ENCODE measurements at places on chromosomes 6 and 20.
A peak's percentile ranks its signal among the peaks of the same experiment; 100 is the strongest.

DNA sequence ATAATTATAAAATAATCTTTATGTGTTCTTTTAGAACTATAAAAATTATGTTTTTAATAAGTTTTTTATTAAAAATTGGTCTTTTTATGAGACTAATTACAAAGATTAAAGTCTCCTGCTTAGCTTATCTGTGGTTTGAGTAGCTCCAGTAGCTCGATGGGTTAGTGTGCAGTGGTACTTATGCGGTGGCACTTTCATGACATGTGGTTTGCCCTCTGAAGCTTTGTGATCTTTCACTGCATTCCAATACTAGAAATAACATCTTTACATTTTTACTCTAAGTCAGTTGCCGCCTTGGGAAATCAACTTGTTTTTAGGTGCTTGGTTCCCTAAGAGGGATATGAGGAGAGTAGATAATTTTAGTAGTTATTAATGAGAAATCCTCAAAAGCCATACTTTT, 699.5 kb upstream of the FLRT3 start:
- DNase-seq: no peak

DNA sequence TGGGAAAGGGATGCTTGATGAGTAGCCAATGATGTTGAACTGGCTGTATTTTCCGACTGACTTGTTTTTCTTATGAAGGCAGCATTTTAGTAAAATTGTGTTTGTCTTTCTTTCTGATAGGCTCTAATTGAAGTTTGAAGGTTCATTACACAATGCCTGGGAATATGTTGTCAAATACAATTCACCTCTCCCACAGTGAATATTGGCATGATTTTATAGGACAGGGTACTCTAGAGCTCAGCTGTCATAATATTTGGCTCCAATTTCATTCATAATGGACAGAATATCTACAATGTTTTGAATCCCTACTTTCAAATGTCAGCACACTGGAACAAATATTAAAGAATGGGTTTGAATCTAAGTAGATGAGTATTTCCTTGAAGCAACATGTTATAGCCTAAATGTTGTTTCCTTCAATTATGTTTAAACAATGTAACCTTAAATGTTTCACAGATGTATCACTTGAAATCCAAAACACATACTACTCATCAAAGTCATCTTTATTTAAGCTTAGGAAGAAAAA, 81.4 kb downstream of the LAMA2 start:
- no peak for DNase-seq

GRCh38 chr6:105739764-105740163, 336.9 kb upstream of the PREP start:
- DNase-seq: no peak

DNA sequence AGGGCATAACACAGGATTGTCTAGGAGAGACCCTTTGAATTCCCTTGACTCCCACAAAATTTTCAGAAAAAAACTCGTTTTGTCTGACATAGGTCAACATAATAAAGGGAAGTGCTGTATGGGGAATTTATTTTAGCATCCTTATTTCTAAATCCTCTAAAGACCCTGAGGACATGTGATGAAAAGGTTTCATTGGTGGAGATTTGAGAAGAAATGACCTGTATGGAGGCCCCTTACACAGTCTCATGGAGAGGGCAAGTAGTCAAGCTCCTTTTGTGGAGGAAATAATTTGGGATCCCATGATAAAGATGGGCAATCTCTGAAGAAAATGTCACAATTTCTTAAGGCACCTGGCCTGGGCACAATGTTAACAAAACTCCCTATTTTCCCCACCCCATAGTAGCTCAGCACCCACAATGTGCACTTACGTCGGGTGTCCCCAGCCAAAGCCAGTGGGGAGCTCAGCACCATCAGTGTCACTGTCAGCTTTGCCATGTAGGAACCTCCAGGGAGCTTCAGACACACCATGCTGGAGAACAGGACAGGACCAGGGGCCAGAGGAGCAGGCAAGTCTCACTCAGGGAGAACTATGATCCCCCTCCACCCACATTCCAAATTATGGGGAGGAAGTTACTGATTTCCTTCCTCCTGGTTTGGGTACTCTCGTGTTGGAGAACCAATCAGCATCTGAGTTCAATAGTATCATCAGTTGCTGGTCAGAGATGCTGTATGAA, at the start of gene HLA-DRB5:
Gene HLA-DRB5, minus strand, starts transcription at position 591 of the 734 bp plus-strand sequence. Its CDS starts 63 bp downstream, at position 528.
- DNase-seq: no peak

DNA sequence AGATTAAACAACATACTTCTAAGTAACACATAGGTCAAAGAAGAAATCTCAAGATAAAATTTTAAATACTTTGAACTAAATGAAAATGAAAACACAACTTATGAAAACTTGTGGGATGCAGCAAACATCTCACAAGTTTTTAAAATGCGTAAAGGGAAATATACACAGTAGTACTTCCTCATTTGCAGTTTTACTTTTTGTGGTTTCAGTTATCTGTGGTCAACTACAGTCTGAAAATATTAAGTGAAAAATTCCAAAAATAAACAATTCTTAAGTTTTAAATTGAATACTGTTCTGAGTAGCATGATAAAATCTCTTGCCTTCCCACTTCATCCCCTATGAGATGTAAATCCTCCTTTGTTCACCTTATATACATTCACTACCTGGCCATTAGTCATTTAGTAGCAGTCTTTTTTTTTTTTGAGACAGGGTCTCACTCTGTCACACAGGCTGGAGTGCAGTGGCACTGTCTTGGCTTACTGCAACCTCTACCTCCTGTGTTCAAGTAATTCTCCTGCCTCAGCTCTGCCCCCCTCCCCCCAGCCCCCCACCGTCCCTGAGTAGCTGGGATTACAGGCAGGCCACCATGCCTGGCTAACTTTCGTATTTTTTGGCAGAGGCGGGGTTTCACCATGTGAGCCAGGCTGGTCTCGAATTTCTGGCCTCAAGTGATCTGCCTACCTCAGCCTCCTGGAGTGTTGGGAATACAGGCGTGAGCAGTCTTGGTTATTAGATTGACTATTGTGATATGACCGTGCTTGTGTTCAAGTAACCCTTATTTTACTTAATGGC, 154.6 kb upstream of the AHI1 start:
- no peak for DNase-seq

DNA sequence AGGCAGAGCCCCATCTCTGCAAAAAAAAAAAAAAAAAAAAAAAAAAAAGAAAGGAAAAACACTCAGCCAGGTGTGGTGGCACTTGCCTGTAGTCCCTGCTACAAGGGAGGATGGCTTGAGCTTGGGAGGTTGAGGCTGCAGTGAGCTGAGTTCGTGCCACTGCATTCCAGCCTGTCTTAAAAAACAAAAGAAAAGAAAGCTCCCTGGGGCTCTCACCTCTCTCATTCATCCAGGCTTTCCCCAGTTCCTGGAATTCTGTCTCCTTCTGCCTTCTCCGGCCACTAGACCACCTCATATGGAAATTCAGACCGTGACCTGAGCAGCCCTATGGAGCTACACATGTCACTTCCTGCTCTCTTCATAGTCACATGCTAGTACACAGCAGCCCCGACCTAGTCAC, 101.1 kb upstream of the TAB2 start:
- no peak for DNase-seq

DNA sequence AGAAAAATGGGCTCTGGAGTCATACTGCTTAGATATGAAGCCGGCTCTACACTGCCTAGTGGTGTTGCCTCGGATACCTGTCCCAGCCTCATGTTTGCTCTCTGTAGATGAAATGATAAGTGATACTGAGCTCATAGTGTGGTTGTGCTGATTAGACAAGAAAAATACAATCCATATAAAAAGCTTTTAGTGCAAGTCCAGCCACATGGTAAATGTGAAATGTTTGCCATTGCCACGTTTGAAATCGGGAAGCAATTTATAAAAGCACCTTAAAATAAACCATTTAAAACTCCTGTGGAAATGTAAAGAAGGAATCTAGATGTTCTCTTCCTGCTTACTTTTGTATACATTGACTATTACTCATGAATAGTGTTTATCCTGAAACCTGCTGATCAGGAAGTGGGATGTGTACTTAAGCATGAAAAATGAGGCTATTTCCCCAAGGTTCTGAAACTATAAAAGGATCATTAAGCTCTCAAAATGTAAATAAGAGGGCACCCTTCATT, 13.1 kb upstream of the PBOV1 start:
- DNase-seq: no peak

- DNase-seq: no peak
Measured at GRCh38 chr20:24572862-24573261, 103.4 kb downstream of the SYNDIG1 start.

DNA sequence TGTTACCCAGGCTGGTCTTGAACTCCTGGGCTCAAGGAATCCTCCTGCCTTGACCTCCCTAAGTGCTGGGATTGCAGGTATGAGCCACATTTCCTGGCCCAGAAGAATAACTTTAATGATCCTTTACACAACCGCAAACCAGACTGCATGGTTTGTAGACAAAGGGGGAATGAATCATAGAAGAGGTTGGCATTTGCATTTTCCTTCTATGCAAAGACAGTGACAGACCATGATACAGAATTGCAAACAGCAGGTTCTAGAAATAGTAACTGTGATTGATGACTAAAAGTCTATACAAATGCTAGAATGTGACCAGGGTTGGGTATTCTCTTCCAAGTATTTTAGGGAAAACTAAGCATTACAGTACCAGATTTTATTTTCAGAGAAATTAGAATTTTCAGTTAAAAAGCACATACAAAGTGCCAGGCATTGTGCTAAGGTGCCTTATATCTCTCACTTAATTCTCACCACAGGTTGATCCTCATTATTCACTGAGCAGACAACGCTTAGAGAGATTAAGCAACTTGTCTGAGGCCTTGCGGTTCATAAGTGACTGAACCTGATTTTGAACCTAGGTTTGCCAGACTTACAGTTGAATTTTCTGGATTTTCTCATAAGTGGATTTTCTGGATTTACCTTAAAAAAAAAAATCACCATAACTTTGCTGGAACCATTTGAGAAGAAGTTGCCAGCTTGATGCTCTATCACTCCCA, 146.6 kb downstream of the ZFAND3 start:
- no peak for DNase-seq

DNA sequence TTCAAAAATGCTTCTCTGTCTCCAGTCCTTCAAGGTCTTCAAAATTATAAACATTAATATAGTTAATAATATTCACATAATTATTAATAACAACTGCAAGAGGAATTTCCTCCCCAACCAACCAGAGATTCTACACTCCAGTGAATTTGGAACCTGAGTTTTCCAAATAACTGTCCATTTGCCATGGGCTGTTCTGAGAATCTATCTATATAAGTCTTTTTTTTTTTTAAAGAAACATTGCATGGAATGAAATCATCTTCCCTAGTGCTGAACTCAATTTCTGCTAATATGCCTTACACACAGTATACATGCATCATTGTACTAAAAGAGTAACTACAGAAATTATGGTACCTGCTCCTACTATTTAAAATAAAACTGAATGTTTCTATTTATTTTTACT, 113.9 kb downstream of the SLC22A3 start:
- DNase-seq: no peak

DNA sequence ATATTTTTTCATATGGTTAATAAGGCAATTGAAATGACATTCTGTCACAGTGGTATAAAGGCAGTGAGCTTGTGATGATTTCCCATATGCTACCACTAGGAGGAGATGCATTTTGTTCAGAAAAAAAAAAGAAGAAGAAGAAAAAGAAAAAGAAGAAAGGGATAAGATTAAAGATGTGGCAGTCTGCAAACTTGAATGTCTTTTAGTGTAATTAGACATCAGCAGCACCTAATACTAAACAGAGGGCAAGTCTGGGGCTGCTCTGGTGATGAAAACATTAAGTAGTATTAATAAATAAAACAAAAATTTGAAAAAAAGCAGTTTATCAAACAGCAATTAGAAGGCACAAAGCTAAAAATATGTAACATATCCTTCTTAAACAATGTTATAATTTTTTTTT, 95.4 kb upstream of the DEFB112 start:
- no peak for DNase-seq

DNA sequence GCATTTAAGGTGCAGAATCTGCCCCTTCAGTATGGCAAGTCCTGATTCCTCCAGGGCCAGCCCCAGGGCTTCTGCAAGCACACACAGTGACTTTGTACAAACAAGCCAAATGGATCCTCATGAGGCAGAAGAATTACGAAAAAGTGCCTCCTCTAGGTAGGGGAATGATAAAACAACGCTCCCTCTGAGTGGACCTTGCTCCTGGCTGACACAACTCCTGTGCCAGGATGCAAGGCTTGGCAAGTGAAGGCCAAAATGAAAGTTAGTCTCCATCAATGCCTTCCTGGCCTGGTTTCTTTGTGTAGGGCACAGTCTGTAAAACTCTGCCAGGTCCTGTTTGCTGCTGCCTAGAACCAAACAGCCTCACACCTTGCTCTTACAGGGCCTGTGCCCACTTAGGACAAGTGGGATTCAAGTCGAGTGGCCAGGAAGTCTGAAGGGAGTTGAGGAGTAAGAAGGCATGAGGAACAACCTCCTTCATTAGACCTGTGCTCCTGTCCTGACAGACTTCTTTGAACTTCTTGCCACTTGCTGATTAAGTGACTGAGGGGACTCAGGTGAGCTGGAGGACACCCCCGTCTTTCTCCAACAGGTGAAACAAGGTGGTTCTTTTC, 417.1 kb downstream of the CDC5L start:
- no peak for DNase-seq

- DNase-seq: peak; percentile 29
Measured at GRCh38 chr6:15501826-15502445, 160.9 kb downstream of the DTNBP1 start.

DNA sequence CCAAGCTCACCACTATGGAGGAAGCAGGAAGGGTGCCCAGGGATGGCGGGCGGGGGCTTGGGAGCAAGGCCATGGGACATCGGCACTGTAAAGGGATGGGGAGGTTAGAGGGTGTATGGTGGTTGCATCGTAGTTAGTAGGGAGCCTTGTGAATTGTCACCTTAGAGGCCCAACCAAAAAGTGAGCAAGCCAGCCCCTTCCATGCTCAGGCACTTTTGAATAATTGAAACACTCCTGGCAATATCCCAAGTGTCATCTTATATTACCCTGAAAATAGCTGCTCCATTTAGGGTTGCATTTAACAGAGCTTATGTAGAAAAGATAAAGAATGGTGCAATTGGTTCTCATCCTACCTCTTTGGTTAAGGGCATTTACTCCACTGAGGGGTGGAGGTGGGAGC, 169.2 kb downstream of the SAMD5 start:
- DNase-seq: no peak

- no peak for DNase-seq
Measured at GRCh38 chr6:39233333-39233732, 4.1 kb upstream of the KCNK5 start.

- DNase-seq: no peak
Measured at GRCh38 chr6:131368198-131368911, 204.7 kb upstream of the ARG1 start.

- DNase-seq: no peak
Measured at GRCh38 chr20:63290677-63291472, 2.1 kb upstream of the COL20A1 start.

DNA sequence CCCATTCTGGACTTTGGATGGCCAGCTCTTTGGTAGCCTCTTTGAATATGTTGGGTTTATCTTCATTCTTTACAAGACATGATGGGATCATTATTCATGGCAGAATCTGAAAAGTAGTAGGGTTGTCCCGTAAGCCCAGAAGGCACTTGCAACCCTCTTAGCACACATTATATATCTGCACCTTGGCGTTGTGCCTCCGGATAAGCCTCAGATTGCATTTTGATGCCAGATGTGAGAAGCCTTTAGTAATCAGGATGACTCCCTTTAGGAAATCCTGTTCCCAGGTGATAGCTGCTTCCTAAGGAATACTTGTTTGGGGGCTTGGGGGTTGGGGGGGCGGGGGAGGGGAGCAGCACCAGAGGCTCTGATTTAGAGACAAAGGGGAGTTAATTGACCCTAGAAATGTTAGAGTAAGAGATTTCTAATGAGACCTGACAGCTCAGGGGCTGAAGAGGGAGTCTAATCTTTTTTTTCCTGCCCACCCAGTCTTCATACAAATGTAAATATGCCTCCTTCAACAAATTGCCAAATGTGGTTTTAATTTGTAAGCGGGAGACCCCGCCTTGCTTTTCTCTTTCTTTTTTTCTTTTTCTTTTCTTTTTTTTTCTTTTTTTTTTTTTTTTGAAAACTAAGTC, 55.1 kb downstream of the JAG1 start:
- no peak for DNase-seq
